ENCODE measurements at places on chromosomes 5 and 9.

DNA sequence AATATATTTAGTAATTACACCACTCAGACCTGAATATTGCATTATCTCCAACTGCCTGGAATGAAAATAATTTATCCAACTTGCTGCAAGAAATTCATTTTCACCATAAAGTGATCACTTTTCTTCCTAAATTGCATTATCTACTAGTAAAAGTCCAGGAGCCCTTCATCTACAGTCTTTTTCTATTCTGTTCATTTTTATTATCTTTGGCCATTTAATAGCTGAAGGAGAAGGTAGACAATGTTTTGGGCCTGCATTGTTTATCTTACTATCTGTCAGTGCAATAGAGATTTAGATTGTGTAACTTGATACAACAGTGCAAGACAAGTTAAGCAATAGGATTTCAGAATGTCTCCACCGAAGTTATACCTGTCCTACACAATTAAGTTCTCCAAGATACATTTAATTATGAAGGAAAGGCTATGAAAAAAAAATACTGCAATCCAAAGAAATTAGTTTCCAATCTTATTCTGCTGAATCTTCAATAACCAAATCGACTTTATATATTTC lies 1339.7 kb upstream of the CDH6 start:
- no peak for DNase-seq

DNA sequence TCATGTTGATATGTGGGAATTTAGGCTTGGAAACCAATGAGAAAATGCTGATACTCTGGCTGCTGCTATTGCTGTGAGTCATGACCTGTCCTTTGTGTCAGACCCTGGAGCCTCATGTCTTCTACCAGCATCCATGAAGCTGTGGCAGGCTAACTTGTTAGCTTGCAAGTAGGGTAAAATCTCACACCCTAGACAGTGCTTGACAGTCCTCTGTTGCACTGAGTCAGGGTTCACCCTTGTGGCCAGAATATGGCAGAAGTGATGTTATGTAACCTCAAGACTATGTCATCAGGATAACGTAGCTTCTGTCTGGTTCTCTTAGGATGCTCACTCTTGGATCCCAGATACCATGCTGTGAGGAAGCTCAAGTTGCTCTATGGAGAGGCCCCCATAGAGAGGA lies 110.8 kb downstream of the LHX2 start:
- DNase-seq, result no peak

DNA sequence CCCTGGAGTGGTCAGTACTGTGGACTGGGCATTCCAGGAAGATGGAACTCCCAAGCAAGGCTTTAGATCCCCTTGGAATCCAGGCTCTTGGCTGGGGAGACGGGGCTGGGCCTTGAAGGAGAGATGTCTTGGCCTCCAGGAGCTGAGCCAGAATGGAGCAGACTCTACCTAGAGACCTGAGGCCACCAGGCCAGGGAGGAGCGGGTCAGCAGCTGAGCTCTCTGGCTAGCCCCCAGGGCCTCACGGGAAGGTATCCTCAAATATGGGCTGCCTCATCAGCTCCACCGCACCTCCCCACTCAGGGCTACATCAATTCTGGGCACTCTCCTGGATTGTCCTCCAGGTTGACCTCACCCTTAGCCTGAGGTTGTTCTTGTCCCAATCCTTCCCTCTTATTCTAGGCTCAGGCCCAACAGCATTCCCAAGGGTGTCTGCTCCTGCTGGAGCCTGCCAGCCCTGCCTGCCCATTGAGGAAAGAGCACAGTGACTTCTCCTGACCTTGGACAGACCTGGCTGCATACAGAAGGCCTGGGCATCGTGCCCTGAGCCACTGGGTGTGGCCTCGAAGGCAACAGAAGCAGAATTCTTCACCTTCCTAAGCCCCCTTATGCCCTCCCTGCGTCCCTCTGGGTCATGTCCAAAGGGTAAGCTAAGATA lies 3.0 kb upstream of the PDLIM4 start:
- DNase-seq, result no peak

GRCh38 chr9:115109486-115109885 lies 8.5 kb downstream of the TNC start:
- no peak for DNase-seq

DNA sequence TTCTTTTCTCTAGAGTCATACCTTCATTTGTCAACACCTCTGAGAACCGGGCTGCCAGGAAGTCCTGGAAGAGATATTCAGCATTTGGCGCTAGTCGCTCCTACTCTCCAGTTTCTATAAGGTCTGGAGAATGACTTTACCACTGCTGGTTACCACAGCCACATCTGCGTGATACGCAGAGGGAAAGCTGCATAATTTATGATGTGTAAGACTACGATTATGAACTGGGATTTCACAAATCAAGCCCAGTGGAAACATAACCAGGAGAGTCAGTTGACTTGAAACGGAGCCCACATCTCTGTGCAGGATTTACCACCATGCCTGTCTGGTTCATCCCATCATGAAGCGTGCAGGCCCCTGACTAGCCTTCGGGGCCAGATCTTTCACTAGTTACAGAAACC lies 72.6 kb downstream of the FGF1 start:
- no peak for DNase-seq

DNA sequence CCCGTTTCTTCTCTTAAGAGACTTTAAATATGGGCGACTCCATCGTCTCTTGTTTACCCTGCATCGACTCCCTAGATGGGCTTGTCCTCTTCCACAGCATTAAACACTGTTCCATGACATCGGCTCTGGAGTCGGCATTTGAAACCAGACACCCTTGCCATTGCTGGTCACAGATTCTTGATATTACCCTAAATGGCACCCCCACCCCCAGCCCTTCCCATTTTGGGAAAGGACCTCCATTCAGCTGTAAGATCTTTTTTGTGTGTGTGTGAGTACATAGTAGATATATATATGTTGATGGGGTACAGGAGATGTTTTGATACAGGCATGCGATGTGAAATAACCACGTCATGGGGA lies 51.1 kb upstream of the SH3PXD2B start:
- no peak for DNase-seq

- peak; percentile 16 for DNase-seq
These were observed 232.3 kb upstream of the TBCA start for GRCh38 chr5:78008356-78008967.

DNA sequence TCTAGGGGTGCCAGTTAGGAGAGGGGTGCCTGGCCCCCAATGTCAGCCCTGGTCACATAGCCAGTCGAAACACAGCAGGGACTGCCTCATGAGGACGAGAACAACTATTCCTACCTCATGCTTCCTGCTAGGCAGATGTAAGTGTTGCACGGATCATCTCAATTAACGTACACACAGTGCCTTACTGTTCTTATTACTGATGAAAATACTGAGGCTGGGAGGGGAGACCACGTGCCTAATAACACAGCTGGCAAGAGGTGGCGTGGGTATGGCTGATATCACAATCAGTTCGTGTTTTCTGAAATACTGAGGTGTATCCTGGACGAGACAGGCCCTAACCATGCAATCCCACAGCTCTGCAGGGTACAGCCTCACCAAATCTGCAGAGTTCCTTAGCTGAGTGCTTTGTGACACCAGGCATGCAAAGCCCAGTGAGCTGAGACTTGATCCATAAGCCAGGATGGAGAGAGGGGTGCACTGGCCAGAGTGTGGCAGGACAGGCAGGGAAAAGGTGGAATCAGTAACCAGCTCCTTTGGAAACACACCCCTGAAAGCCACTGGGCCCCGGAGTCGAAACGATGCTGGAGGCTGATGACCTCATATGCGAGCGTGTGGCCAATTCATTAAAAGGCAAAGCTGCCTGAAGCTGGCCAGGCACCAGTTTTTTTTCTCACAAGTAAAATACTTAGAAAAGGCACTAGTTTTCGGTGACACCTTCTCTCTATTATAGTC lies 63.9 kb downstream of the PRRT1B start:
- DNase-seq, result no peak

DNA sequence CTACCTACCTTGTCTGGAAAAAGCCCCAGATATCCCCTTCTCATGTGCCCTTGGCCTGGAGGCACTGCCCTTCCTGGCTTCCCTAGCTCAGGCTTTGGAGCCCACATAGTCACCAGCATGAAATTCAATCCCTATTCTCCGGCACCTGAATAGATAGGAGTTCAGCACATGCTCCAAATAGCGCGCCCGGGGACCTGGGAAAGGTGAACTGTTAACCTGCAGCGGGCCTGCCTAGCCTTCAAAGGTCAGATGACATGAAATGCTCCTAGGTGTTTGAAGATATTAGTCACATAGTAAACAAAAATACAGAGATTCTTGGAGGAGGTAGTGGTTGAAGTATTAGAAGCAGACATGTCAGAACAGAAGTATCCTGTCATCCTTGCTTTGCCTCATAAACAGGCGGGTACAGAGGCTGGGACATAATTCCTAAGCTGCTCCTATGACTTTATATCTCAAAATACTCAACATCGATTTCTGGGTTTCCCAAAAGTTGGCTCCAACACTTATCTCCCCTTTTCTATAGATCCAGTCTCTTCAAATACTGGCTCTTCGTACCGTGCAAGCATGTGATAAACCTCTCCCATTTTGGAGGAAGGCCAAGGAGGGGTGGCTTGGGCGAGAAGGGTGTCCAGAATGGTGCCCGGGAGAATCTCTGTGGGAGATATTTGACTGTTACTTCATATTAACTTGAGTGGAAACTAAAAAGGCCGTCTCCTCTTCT lies 88.0 kb upstream of the ANKH start:
- no peak for DNase-seq

DNA sequence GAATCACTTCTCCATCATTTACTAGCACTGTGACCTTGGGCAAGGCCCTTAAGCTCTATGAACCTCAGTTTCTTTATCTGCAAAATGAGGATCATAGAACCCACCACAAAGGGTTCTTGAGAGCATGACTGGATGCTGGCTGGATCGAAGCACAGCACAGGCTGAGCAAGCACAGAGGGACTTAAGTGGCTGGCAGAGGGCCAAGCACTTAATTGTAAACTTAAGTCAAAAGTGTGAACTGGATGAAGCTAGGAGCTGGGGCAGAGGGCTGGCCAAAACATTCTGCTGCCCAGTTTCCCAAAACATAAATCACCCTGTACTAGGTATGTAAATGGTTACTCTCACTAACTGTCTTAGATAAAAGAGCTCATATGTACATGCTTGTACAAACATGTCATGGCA lies 112.3 kb upstream of the WWC1 start:
- no peak for DNase-seq

- DNase-seq, result no peak
These were observed 79.4 kb downstream of the ARHGEF28 start for GRCh38 chr5:73705364-73705763.

DNA sequence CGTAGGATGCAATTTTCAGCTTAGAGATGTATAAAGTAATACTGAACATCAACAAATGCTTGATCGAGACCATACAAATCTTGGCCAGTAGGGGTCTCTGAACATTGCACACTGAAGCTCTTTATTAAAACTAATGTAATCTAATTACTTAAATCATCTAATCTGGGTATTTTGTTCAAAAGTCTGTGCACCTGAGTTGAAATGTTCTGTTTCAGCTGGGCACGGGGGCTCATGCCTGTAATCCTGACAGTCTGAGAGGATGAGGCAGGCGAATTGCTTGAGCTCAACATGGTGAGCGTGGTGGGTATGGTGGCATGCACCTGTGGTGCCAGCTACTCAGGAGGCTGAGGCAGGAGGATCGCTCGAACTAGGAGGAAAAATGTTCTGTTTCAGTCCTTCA lies 41.0 kb downstream of the ESM1 start:
- DNase-seq, result no peak

DNA sequence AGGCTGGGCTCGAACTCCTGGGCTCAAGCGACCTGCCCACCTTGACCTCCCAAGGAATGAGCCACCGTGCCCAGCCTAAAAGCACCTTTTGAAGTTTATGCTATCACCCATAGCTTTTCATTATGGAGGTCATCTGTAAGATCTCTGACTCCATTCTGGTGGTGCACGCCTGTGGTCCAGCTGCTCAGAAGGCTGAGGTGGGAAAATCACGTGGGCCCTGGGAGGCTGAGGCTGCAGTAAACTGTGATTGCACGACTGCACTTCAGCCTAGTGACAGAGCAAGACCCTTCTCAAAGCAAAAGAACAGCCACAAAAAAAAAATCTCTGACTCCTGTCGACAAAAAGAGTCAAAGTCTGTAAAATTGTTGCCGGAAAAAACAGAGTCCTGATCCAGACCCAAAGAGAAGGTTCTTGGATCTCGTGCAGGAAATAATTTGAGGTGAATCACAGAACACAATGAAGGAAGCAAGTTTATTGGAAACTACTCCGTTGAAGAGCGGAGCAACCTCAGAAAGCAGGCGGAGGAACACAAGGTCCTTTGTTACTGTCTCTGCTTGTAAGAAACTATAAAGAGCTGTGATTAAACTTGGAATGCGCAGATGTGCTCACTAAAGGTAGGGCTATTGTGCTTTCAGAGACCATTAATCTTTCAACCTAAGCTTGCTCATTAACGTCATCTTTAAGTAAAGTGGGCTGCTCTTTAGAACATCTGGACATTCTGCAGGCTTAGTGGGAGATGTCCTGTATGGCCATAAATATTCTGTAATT lies 2.0 kb upstream of the HAUS6 start:
- DNase-seq, result no peak

- DNase-seq, result no peak
These were observed 23.9 kb downstream of the PIK3R1 start for GRCh38 chr5:68239487-68239886.

DNA sequence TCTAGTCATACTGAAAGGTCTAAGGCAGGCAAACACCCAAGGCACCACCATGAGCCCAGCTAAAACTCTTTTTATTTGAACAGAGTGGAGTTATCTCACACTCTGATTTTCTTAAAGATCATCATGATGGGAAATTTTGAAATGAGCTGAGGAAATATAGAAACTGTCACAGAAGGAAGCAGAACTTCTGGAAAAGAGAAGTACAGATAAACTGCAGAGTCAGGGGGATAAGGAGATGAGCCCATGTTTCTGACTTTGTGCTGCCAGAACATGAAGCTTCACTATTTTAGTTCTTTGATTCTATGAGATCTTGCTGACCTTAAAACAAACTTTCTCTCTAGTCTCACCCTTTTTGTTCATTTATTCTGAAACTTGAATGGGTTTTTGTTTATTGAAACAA lies 406.5 kb upstream of the EDIL3 start:
- DNase-seq, result no peak

- no peak for DNase-seq
These were observed 11.7 kb downstream of the SPDL1 start for GRCh38 chr5:169595172-169595820.

- DNase-seq, result no peak
These were observed 6.1 kb downstream of the LRRTM2 start for GRCh38 chr5:138869038-138869437.

- no peak for DNase-seq
These were observed 220.5 kb downstream of the SLIT3 start for GRCh38 chr5:169080448-169080911.

Measured in GM12864 (cell line).